ENCODE measurements at places on chromosomes 12 and 14.

DNA sequence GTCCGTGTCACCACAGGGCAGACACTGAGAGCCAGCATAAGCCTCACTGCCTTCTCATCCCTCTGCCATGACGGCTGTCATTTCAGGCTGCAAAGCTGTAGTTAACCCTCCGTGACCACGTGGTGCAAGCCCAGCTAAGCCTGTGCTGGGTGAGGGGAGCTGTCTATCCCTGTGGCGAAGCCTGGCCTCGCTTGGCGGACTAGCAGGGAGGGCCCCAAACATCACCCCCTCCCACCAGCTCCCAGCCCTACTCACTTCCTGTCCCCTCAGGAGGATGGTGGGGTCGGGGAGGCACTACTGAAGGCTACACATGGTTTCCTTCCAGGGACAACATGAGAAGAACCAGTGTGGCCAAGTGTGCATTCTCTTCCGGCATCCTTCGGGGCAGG, 88.2 kb downstream of the CHGA start:
- no peak for DNase-seq

- no peak for DNase-seq
Observed at GRCh38 chr14:50475460-50475859, 56.9 kb downstream of the MAP4K5 start.

- DNase-seq, result no peak
Observed at GRCh38 chr14:56280843-56281242, 162.6 kb downstream of the PELI2 start.

DNA sequence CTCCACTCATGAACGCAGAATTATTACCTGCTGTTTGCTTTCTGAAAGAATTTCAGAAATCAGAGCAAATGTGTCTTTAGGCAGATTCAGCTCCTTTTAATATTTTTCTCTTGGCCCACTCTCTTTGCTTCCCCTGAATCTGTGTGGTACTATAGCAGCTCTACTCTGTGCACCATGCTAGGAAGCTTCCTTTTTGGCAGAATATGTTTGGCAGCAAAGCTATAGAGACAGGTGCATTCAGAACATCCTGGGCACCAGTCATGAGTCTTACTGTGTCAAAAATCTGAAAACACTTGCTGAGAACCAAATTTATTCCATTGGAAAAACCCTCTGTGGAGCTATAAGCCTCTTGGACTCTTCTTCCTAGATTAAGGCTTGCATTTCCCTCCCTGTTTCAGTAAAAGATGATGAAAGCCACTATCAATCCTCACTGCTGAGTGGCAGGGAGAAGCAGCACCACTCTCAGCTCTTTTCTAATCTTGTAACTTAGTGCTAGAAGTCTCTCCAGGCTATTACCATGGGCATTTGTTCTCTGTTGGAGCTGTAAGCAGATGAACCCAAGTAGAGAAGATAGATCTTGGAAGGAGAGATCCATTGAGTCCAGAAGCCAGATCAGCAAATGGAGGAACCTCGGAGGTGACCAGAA, 18.2 kb downstream of the CIPC start:
- DNase-seq, result no peak

GRCh38 chr14:80764496-80764895, 177.0 kb downstream of the CEP128 start:
- no peak for DNase-seq

GRCh38 chr12:109818253-109818652, 14.9 kb downstream of the TRPV4 start:
- no peak for DNase-seq

DNA sequence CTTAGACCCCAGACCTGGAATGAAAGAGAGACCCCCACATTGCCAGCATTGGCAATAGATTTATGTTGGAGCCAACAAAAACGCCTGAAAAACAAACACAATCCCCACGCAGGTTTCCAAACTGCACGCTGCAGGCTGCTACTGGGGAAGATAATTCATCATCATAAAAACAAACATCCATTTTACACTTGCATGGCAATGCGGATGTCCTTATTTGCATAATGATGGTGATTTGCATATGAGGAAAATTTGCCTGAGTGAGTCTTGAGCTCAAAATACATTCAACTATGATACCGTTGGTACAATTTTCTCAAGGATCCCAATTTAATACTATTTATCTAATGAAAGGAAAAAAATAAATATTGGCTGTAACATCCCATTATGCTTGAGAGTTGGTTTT, 33.6 kb upstream of the TMEM132D start:
- no peak for DNase-seq

- DNase-seq, result no peak
Observed at GRCh38 chr12:88029093-88029665, at the start of gene C12orf50. Gene C12orf50 (minus strand): TSS chr12:88029401. CDS start chr12:88026962, 2,439 bp downstream.

DNA sequence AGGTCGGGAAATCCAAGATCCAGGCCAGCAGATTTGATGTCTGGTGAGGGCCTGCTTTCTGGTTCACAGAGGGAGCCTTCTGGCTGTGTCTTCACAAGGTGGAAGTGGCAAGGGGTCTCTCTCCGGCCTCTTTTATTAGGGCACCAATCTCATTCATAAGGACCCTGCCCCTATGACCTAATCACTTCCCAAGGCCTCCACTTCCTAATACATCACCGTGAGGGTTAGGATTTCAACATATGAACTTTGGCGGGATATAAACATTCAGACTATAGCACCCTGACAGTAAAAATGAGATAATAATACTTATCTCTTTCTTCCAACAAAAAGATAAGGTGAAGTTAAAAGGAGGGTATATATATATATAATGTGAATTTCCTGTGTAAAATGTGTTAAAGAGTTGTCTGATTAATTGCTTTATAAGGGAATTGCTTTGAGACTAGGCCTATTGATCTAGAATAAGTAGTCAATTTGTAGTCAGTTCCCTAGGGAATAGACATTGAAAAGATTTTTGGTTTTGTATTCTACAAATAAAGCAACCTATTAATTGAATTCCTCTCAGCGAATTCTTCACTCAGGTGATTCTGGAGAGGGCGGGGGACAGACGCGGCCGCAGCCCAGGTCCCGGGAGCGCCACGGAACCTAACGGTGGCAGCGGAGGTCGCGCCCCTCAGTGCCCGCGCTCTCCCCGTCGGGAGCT, 516 bp upstream of the LGALS3 start:
- no peak for DNase-seq

GRCh38 chr12:78275886-78276285, 445.2 kb downstream of the NAV3 start:
- no peak for DNase-seq
